ENCODE measurements at places on chromosomes 12 and 14.

DNA sequence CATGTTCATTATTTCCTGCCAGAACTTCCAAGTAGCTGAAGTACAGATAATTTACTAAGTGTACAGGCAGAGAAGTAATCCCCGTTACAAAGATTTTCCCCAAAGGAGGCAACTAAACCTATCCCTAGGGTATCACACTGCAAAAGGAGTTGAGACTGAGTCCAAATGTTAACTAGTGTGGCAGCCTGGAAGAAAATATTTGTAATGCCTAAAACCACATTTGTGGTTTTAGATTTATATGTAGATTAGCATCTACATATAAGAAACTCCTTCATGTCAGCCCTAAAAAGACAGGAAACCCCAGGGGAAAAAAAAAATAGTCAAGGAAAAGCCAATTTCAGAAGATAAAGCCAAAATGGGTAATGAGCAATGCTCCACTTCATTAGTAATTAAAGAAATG is 1.4 kb upstream of the RNASE12 start:
- no peak for DNase-seq

DNA sequence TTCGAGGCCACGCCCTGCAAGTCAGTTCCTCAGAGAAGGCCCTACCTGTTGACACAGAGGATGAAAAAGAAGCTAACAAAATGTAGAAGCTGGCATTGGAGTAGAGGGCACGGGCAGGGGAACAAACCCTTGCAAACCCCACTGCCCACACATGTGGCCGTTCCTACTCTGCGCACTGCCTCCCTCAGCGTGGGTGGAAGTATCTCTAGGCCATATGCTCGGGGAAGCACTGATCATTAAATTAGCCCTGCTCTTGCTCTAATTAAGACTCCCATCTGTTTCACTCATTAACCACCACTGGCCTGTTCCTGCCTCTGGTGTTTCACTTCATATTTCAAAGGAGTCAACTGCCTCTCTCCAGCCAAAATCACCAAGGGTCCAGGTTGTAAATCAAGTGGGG is 201.2 kb upstream of the SFSWAP start:
- DNase-seq, result no peak

- no peak for DNase-seq
Measured at GRCh38 chr14:106518054-106518943, 991.9 kb downstream of the TMEM121 start.

DNA sequence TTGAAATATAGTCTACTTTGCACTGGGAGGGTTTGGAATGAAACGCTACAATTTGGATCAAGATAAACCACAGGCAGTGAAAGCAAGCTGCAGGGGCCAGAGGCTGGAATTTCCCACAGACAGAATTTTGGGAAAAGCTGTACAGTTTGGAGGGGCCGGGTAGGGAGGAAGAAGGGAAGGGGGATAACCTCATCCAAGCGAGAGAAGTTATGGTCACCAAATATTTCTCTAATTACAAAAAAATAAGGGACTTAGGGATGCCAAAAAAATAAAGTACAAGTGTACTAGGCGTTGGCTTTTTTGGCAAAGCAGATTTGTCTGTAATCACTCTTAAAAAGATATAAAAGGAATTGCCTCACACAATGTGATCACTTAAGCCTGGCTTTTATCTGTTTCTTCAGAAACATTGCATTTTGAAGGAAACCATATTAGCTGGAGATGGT is 31.2 kb upstream of the ADGRD1 start:
- no peak for DNase-seq

Measured in fibroblast of skin of right quadriceps (primary cell).